Panc1 (cell line): ENCODE measurements at places on chromosomes 1 and 21. TPM values are rescaled to one million over a fixed set of nuclear protein-coding genes. Genes with fewer than 3 reads are reported as not detected.

Gene RIMS3
- 5.7 TPM for total RNA-seq

Gene CFHR5
- not detected for total RNA-seq

Gene NPR1
- total RNA-seq, result 0.36 TPM

- H3K27ac ChIP-seq, result no peak overlapping the region
- no peaks in the 10 kb centered on the region for H3K27me3 ChIP-seq
- DNase-seq, result no peak
- H3K4me3 ChIP-seq, result no peak overlapping the region
- H3K36me3 ChIP-seq, result no peaks in the 10 kb centered on the region
Observed at GRCh38 chr1:169043823-169044222, 62.7 kb upstream of the ATP1B1 start.

DNA sequence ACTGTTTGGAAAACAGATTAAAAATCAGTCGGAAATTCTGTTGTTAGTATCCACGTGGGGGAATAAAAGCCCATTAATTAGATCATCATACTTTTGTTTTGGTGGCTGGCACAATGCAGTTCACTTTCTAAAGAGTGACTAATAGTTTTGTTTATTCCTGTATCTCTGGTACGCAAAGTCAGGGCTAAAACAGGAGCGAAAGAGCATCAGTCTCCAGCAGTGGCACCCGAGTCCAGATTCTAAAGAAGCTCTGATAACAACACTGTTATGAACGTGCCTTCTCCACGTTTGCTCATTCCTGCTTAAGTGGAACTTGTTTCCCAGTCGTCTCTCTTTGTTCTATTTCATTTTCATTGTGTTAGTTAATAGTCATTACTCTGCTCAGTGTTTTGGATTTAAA lies 69.6 kb downstream of the HSPA13 start:
- H3K27ac ChIP-seq, result no peak overlapping the region
- DNase-seq, result no peak
- no peaks in the 10 kb centered on the region for H3K27me3 ChIP-seq
- no peaks in the 10 kb centered on the region for H3K36me3 ChIP-seq
- H3K4me3 ChIP-seq, result no peak overlapping the region

DNA sequence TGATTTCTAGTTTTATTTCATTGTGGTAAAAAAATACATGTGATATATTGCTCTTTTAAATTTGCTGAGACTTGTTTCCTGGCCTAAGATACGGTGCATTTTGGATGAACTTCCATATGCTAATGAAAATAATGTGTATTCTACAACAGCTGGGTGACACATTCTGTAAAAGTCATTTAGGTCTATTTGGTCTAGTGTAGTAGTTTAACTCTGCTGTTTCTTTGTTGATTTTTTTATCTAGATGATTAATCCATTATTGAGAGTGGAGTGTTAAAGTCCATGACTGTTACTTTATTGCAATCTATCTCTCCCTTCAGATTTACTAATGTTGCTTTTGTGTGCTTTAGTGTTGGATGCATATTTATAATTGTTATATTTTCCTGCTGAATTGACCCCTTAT lies 161.4 kb downstream of the VAV3 start:
- H3K27ac ChIP-seq, result no peak overlapping the region
- no peak for DNase-seq
- no peaks in the 10 kb centered on the region for H3K4me1 ChIP-seq
- no peak overlapping the region for H3K4me3 ChIP-seq
- no peaks in the 10 kb centered on the region for H3K36me3 ChIP-seq

DNA sequence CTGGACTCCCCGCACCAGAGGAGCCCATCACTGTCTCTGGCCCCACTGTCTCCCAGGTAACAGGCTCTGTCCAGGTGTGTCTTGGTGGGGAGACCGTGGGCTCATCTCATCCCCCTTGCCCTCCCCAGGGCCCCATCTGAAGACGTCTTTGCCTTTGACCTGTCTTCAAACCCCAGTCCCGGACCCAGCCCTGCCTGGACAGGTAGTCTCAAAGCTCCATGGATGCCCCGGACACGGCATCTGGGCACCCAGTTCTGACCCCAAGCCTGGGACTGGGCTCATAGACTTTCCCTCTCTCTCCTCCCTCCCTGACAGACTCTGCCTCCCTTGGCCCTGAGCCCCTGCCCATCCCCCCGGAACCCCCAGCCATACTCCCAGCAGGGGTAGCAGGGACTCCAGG lies 6.3 kb upstream of the CATSPER4 start:
- H3K27me3 ChIP-seq, result no peaks in the 10 kb centered on the region
- H3K36me3 ChIP-seq, result no peaks in the 10 kb centered on the region

- H3K36me3 ChIP-seq, result no peaks in the 10 kb centered on the region
- no peak overlapping the region for H3K27ac ChIP-seq
- H3K4me1 ChIP-seq, result peaks cover 8% of the 10 kb centered on the region
- H3K4me3 ChIP-seq, result no peak overlapping the region
- peak; percentile 73 for DNase-seq
Observed at GRCh38 chr1:9700340-9700739, 48.8 kb downstream of the PIK3CD start.

GRCh38 chr1:239807361-239807760 lies 284.3 kb upstream of the FMN2 start:
- H3K36me3 ChIP-seq, result no peaks in the 10 kb centered on the region
- no peak overlapping the region for H3K27ac ChIP-seq
- H3K27me3 ChIP-seq, result no peaks in the 10 kb centered on the region

GRCh38 chr1:84505493-84506001 lies 639 bp upstream of the SPATA1 start:
- no peaks in the 10 kb centered on the region for H3K27me3 ChIP-seq
- peak overlapping the region; percentile 98 for H3K27ac ChIP-seq
- peaks cover 12% of the 10 kb centered on the region for H3K36me3 ChIP-seq
- peak overlapping the region; percentile 79 for H3K4me3 ChIP-seq
- H3K4me1 ChIP-seq, result peaks cover 38% of the 10 kb centered on the region

DNA sequence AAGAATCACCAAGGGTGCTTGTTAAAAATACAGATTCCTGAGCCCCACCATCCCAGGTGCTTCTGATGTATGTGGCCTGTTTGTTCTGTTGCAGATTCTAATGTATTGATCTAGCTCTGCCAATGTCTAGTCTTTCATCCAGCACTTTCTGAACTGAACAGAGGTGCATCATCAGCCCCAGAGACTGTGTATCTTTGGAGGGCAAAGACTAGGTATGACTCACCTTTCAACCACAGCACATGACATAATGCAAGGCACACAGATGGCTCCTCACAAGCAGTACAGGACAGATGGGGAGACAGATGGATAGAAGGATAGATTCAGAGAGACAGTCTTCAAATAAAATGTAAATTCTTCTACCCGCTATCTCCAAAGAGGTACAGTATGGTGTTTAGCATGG lies 32.3 kb downstream of the CD58 start:
- no peaks in the 10 kb centered on the region; the same call in 1 of the 2 replicates for H3K36me3 ChIP-seq
- no peaks in the 10 kb centered on the region for H3K4me1 ChIP-seq
- no peak overlapping the region for H3K27ac ChIP-seq
- no peak overlapping the region for H3K4me3 ChIP-seq
- no peak for DNase-seq

GRCh38 chr1:13888351-13888986 lies 188.5 kb downstream of the PRDM2 start:
- H3K36me3 ChIP-seq, result no peaks in the 10 kb centered on the region
- no peak overlapping the region for H3K4me3 ChIP-seq
- no peaks in the 10 kb centered on the region for H3K4me1 ChIP-seq
- H3K27ac ChIP-seq, result no peak overlapping the region

DNA sequence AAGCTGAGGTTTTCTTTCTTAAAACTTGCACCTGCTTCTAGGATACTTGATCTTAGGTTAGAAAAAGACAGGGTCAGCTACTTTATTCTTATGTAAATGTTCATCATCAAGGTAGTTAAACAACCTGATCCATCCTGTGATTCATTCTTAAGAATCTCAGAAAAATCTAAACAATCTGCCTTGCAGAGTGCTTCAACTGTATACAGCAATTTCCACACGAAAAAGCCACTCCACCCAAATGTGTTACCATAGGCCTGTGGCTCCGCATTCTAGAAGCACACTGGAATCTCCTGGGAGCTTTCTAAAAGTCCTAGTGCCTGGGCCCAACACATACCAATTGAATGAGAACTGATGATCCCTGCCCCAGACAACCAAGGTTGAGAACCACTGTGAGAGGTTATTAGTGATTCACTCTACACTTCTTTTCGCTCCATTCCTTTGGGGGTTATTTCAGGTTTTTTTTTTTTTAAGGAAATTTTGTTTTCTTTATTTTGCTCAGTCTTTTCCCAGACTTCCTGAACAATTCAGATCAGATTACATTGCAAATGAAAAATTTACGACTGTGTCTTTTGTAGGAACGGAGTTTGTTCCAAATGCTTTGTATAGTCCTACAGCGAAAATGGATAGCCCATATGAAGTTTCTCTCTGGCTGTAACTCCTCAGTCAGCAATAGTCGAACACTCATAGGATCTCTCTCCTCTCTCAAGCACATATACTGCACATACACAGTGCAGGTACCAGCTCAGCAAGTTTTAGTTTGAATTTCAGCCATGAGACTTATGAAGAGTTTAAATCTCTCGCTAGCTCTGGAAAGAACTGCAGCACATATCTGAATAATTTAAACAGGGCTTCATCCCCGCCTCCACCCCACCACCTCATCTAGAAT lies 16.1 kb downstream of the SMYD2 start:
- no peak overlapping the region for H3K27ac ChIP-seq
- no peak for DNase-seq
- no peaks in the 10 kb centered on the region for H3K27me3 ChIP-seq
- peaks cover 2% of the 10 kb centered on the region; the same call in 1 of the 2 replicates for H3K4me1 ChIP-seq

DNA sequence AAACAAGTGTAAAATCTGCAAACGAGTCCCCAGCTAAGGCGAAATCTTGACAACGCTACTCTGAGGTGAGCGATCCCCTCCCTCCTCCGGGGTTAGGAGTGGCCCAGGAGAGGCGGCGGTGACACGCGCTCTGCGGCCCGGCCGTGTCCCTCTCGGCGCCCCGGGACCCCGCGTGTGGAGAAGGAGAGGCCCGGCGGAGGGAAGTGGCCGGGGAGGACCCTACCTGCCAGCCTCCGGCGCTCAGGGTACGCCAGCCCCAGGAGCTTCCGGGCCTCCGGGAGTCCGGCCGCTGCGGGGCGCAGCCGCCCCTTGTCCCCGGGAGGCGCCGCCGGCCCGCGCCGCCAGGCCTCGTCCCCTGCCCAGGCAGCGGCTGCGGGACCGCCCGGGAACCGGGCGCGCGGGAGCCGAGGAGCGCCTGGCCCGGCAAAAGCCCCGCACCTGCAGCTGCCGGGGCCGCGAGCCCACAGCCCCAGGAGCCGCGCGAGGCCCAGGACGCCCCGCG lies 543 bp downstream of the ABCB10 start:
- no peak for DNase-seq
- peaks cover 2% of the 10 kb centered on the region; the same call in 1 of the 2 replicates for H3K36me3 ChIP-seq
- peak overlapping the region; percentile 72 for H3K4me3 ChIP-seq

DNA sequence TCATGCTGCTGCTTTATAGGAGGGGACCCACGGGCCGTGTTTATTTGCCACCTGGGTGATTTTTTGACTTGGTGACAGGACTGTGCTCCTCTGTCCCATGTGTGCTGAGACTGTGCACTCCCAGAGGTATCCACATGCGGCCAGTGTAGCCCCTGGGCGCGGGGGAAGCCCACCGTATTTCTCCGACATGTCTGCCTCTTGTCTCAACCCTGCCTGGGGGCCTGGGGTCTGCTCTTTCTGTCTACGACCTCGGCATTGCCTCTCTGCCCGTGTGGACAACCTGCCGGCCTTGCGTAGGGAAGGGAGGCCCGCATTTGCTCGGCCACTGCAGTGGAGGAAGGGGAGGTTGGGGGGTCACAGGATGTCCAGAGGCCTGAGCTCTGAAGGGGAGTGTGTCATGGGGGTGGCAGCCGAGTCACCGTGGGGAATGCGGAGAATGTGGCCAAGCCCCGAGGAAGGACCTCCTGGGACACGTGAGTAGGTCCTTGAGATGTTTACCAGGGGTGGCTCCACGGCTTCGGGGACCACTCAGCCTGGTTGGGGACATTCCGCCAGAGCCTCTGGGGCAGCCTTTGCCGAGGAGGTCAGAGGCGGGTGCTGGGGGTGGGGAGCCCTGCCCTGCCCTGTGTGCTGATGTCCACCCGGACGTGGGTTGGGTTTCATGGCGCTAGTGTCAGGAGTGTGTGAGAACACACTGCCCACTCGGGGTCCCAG lies 11.0 kb downstream of the PRKCZ start:
- no peak overlapping the region for H3K27ac ChIP-seq
- no peaks in the 10 kb centered on the region for H3K4me1 ChIP-seq
- H3K27me3 ChIP-seq, result no peaks in the 10 kb centered on the region
- no peak overlapping the region for H3K4me3 ChIP-seq
- DNase-seq, result no peak
- no peaks in the 10 kb centered on the region for H3K36me3 ChIP-seq

GRCh38 chr1:65470766-65471165 lies 50.3 kb downstream of the LEPR start:
- DNase-seq, result no peak
- no peaks in the 10 kb centered on the region for H3K27me3 ChIP-seq
- H3K36me3 ChIP-seq, result no peaks in the 10 kb centered on the region
- H3K4me1 ChIP-seq, result no peaks in the 10 kb centered on the region
- H3K27ac ChIP-seq, result no peak overlapping the region

DNA sequence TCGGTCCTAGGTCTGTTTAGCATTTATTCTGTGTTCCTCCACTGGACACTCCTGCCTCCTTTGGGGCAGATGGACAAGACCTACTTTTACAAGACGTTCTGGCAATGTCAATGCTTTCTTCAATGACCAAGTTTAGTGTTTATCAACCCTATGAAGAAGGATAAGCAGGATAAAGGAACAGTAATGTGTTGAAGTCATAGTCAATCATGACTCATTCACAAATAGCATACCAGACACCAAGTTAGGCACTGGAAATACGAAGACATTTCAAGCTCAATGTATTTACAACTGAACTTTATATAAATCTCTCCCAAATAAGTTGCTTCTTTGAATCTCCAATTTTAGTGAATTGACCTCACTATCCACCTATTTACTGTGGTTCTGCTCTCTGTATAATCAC lies 4.8 kb upstream of the SLC35D1 start:
- H3K4me1 ChIP-seq, result peaks cover 5% of the 10 kb centered on the region
- DNase-seq, result no peak
- H3K4me3 ChIP-seq, result no peak overlapping the region
- H3K36me3 ChIP-seq, result no peaks in the 10 kb centered on the region
- no peak overlapping the region for H3K27ac ChIP-seq
- H3K27me3 ChIP-seq, result no peaks in the 10 kb centered on the region

DNA sequence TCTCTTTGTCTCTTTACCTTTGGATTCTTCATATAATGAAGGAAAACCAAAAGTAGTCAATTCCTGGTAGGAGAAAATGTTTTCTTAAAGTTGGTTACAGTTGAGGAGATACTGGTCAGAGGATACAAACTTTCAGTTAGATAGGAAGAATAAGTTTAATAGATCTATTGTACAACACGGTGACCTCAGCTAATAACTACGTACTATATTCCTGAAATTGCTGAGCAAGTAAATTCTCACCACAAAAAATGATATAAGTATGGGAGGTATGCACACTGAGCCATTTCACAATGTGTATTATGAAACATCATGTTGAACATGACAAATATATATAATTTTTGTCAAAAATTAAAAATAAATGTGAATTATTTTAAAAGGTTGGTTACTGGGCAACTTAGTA lies 20.4 kb downstream of the SSX2IP start:
- H3K36me3 ChIP-seq, result peaks cover 12% of the 10 kb centered on the region
- DNase-seq, result no peak
- H3K27me3 ChIP-seq, result no peaks in the 10 kb centered on the region
- no peak overlapping the region for H3K4me3 ChIP-seq
- no peaks in the 10 kb centered on the region; the same call in 1 of the 2 replicates for H3K4me1 ChIP-seq
- H3K27ac ChIP-seq, result no peak overlapping the region
